ENCODE measurements at places on chromosomes 13 and 19. TPM values are rescaled to one million over a fixed set of nuclear protein-coding genes. Genes with fewer than 3 reads are reported as not detected.

Gene LILRB3
- not detected for total RNA-seq

Gene NCCRP1
- 0.12 TPM for total RNA-seq

Gene SIRT6
- total RNA-seq: 28.4 TPM

Gene KCNJ14
- 0.48 TPM for total RNA-seq

Gene DCT
- not detected for total RNA-seq

DNA sequence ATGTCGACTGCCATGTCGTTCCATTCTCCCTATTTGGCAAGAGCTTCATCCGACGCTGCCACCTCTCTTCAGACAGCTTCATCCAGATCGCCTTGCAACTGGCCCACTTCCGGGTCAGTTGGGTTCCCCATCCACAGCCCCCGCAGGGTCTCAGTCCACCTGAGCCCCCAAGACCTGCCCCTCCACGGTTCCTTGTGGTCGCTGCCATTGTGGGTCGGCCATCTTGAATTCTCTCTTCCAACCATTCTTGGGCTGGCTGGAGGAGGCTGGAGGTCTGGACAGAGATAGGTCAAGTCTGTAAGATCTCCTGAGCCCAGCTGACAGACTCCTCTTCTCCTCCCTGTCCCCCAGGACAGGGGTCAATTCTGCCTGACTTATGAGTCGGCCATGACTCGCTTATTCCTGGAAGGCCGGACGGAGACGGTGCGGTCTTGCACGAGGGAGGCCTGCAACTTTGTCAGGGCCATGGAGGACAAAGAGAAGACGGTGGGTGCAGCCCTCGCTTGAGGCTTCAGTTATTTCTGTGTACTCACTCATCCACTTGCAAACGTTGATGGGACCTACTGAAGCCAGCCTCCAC is 19.5 kb downstream of the CPT1C start:
- peak; percentile 66 for DNase-seq

DNA sequence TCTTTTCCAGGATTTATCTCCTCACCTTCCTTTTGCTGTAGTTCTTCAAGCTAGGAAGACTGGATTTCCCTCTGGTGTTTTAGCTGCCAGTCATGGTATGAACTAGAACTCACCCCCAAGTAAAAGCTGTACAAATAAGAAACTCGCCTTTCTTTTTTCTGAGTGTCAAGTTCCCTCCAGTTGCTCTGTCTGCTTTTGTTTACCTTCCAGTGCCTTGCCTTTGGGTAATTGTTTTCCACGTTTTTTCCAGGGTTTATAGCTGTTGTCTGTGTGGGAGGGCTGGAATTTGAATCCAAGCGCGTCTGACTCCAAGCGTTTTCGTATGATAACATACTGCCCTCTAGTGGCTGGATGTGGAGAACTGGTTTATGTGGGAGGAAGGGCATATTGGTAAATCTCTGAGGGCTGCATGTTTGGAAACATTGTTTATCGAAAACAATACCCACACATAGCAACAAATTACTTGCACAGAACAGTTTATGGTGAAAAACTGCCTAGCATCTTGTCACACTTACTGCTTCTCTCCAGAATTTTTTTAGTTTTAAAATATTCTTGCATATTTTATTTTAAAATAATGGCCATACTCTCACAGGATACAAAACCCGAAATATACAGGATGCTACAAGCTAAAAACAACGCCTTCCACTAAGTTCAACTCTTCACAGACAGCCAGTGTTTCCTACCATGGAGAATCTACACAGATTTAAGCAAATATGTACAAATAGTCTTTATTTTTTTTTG is 19.2 kb downstream of the RCN3 start:
- DNase-seq: peak; percentile 86

GRCh38 chr13:105513448-105513847 is 1022.0 kb downstream of the EFNB2 start:
- DNase-seq: peak; percentile 18

DNA sequence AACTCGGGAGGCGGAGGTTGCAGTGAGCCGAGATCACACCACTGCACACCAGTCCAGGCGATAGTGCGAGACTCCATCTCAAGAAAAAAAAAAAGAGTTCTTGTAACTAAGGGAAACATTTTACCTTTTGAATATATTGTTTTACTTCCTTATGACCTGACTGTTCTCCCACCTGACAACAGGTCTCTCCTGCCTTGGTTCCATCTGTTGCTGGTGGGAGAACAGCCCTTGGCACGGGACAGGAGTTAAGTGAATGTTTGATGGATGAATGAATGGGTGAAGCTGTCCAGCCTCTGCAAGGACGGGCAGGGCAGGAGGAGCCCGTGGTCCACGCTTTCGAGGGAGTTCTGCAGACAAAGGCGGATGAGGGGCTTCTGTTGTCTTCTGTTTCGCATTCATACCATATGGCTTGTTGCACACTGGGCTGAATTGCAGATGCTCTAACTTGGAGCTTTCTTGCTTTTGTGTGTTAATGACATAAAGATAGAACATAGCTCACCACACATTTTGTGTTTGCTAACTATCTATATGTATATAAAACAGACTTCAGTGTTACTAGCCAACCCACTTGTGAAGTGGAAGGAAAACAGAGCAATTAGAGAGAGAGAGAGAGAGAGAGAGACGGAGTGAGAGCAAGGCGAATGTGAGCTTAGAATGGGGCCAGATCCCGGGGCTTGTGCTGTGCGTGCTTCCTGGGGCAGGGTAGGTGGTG is 16.2 kb upstream of the CCNE1 start:
- DNase-seq: no peak

- DNase-seq: no peak
Measured at GRCh38 chr19:33152176-33152575, 20.3 kb downstream of the WDR88 start.

- no peak for DNase-seq
Measured at GRCh38 chr13:73290844-73291243, 232.0 kb downstream of the KLF5 start.

- peak; percentile 82 for DNase-seq
Measured at GRCh38 chr13:30421093-30422053, 920 bp upstream of the UBE2L5 start.

DNA sequence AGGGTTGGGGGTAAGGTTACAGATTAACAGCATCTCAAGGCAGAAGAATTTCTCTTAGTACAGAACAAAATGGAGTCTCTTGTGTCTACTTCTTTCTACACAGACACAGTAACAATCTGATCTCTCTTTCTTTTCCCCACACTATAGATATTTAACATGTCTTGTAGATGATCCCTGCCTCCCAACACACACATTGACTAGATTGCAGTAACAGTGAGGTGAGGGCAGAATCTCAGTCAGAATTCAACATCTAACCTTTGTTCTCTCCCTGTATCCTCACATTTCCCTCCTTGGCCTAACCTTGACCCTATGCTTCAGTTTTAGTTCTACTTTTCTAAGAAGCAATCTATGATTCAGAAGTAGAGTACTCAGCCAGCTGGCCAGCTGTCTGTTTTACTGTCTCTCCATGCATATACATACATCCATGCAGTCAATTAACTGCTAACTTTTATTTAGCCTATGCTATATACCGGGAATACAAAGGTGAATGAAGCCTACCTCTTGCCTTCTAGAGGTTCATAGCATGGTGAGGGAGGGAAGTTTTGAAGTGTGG is 18.1 kb downstream of the DNAJC15 start:
- DNase-seq: no peak

GRCh38 chr13:87274209-87274819 is 396.9 kb upstream of the SLITRK5 start:
- peak; percentile 1 for DNase-seq

DNA sequence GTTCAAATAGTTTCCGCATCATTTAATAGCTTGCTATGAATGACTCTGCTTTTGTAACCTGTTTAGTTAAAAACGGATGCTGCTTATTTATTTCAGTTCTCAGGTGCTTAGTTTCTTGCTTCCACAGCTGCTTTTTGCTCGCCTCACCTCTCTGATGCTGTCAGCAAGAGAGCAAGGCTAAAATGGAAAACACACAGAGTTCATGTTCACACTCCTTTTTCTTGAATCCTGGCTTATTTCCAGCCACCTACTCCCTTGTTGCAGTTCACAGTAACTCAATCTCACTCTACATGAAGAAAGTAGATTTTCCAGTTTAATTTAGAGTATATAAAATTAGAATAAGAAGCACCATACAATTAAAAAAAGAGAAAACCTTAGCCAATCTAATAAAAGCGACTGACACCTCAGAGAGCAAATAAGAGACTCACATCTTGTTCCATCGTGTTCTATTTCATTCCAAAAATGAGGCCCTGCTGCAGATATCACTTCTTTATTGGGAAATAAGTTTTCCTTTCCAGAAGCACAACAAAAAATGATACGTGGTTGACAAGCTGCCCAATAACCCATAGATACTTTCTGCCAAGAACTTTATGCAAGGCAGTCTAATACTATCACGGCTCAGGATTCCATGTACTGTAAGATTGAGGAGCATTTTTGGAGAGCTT is 326.1 kb upstream of the SLITRK1 start:
- DNase-seq: no peak

Measured in RPMI7951 (cell line).